ENCODE measurements at places on chromosomes 4 and X.

DNA sequence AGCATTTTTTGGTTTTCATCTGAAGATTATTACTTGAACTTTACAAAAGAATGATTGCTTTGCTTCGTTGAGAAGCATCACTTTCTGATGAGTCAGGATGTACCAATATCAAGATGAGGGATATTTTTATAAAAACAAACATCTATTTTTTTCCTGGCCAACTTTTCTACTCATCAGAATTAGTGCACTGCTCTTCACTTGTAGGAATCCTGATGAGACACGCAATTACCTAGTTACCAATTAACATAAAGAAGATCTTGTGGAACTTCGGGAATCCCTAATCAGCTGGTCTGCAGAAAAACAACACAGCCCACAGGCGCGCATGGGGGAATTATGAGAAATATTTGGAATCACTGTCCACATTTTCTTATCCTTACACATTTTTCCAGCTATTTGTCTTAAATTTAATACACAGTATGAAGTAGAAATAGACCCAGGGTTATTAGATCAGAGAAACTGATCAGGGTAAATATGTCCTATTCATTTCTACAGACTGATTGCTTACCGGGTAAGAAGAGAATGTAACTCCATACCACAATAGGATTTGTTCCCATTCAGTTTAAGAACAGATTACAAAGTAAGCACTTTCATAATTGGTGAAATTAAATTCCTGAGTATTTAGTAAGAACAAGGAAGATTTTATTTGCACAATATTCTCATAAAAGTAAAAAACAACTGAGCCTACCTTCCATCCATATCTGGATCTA lies 50.9 kb downstream of the MFAP3L start:
- DNase-seq: no peak

GRCh38 chrX:44343412-44344141 lies at the start of gene EFHC2:
TSS of gene EFHC2 (minus strand) at chrX:44343672. CDS start at chrX:44343588, 84 bp downstream.
- no peak for DNase-seq

- no peak for DNase-seq
Measured at GRCh38 chr4:174314770-174315169, 31.1 kb downstream of the CEP44 start.

GRCh38 chr4:156144961-156145360 lies 191.3 kb upstream of the CTSO start:
- no peak for DNase-seq

GRCh38 chr4:141058591-141059512 lies 74.4 kb downstream of the RNF150 start:
- DNase-seq: no peak

DNA sequence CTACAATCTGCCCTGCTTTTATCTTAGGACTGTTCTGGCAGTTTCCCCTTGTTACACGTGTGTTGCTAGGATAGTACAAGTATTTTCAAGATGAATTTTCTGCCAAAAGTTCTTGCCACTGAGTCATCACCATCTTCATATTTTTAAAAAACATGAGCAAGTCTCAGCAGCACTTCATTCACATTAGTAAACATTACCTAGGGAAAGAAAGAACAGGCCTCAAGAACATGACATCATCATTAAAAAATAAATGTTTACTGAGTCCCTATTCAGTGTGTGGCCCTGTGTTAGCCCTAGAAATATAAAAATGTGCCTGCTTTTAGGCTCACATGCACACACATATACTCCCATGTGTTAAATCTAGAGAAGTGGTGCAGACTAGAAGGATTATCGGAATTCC lies 18.7 kb upstream of the GPC3 start:
- no peak for DNase-seq

DNA sequence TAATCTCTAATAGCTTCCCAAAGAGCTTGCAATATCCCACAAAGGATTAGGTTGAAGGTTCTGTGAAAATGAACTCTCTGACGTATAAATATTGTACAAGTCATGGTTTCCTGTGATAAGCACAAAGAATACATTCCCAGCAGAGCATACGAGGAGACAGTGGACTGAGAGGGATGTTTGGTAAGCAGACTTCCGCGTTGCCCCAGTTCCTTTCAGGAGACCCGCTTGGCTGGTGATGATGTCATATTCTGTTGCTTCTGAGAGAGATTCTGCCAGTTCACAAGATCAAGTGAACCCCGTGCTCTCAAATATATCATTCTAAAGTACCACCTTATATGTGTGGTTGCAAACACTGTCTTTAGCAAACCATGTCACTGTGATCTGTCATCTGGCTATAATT lies 323.9 kb upstream of the CASK start:
- no peak for DNase-seq

GRCh38 chr4:85779165-85779564 lies 304.2 kb downstream of the ARHGAP24 start:
- DNase-seq: no peak

DNA sequence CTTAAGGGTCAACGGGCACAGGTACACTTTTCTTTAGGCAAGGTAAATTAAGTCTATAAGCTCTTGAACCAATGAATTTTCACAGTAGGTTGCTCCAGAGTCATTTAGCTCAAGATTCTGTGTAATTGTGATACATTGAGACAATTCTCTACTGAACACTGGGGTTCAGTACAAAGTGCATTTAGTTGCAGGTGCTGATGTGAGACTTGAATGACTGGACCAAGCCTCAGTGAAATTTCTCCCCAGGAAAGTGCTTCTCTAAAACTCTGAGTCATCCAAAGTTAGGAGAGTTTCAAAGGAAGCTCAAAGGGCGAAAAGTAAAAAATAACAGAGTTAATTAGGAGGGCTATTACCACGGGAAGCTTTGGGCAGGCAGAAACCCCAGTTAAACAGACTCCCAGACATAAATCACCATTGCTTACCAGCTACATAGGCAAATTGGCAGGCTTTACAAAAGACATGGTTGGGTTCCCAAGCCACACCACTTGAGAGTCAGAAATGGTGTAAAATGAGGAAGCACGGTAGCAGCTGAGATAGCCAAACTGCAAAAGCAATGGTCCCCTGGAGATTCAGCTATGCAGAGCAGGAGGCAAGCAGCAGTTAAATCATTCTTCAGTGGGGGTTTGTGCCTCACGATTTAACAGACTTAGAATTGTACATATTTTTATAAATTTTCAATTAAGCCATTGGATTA lies 202.6 kb downstream of the PCDH19 start:
- no peak for DNase-seq

DNA sequence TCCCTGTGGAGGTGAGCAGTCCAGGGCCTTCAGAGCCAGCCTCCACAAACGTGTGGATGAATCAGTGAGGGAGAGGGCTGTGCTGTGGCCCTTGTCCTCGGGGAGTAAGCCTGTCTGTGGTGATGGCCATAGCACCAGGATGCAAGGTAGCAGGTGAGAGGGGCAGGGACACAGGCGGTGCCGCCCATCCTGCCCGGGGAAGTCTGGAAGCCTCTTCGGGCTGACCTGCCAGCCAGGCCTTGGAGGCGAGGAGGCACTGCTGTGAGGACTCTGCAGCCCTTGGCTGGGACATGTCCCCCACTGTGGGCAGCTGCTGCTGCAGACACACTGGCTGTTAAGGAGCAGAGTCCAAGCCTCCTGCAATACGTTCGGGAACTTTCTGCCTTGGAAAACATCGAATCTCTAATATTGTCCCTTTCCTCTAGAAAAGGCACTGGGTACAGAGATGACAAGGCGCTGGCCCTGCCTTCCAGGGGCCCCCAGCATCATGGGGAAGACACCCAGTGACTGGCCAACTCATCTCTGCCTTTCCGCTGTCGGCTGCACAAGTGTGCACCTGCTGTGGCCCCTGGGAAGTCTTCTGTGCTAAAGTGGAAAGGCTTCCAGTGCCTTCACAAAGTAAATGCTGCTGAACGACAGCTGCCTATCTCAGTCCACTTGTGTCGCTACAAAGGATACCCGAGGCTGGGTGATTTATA lies 101.4 kb downstream of the ADRA2C start:
- DNase-seq: no peak

DNA sequence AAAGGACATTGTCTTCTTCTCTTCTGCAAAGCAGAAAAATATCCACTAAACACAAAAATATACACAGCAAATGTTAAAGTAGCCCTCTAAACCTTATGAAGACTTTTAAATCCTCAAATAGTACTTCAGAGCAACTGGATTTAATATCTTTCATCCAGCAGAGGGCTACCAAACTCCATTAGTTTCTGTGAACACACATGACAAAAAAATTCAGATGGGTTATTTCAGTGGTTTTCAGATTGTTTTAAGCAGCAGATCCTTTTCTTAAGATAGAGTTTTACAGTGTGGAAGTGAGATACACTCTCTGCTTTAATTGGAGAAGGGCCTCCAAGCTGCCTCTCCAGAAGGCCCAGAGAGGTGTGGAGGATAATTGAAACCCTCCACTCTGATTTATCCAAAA lies 56.7 kb downstream of the ANK2 start:
- DNase-seq: no peak

GRCh38 chrX:42837747-42838146 lies 59.8 kb upstream of the PPP1R2C start:
- DNase-seq: no peak

DNA sequence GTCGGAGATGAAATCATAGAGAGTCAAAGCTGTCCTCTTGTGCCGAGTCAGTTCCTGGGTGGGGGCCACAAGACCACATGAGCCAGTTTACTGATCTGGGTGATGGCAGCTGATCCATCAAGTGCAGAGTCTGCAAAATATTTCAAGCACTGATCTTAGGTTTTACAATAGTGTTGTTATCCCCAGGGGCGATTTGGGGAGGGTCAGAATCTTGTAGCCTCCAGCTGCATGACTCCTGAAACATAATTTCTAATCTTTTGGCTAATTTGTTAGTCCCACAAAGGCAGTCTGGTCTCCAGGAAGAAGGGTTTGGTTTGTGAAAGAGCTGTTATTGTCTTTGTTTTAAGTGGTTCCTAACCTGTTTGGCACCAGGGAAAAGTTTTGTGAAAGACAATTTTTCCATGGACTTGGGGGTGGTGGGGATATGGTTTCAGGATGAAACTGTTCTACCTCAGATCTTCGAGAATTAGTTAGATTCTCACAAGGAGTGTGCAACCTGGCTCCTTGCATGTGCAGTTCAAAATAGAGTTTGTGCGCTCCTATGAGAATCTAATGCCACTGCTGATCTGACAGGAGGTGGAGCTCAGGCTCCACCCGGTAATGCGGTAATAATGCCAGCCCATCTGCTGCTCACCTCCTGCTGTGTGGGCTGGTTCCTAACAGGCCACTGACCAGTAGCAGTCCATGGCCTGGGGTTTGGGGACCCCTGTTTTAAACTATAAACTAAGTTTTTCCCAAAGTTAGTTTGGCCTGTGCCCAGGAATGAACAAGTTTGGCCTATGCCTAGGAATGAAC lies 29.2 kb downstream of the METAP1 start:
- no peak for DNase-seq

GRCh38 chrX:47313056-47313455 lies 57.3 kb upstream of the ZNF157 start:
- no peak for DNase-seq

GRCh38 chrX:63658920-63659319 lies 126.1 kb downstream of the ARHGEF9 start:
- DNase-seq: no peak

- DNase-seq: no peak
Measured at GRCh38 chr4:665381-665750, 8.7 kb downstream of the ATP5ME start.

DNA sequence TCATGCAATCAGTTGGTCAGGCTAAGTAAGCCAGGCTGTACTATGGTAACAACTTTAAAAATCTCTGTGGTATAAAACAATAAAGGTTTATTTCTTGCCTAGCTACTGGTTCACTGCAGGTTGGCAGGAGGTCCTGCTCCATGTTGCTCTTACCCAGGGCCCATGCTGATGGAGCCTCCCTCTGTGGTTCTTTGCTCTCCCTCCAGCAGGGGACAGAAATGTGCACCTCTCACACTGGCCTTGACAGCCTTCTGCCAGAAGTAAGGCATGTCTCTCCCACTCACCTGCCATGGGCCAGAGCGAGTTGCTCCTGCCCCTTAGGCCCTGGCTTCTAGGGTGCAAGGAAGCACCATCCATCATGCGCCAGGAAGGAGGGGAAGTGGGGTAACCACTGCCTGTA lies 31.1 kb downstream of the CLDN22 start:
- DNase-seq: no peak

DNA sequence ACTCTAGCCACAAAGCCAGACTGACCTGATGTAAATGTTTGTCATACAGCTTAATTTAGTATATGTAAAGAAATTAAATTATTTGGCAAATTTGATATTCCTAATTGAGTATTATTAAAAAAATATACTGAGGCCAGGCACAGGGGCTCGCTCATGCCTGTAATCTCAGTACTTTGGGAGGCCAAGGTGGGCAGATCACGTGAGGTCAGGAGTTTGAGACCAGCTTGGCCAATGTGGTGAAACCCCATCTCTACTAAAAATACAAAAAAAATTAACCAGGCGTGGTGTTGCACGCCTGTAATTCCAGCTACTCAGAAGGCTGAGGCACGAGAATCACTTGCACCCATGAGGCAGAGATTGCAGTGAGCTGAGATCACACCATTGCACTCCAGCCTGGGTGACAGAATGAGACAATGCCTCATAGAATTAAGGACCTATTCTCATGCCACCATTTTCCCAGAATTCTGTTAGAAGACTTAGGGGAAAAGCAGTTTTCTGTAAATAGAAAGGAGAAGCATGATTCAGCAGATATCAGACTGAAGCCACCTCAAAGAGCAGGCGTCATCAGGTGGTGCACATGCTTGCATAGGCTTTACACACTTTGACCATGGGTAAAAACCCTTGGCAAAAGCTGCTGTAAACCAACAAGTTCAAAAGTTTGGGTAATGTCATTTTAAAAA lies 6.1 kb downstream of the UBQLN2 start:
- DNase-seq: no peak

GRCh38 chrX:121307449-121307848 lies 260.0 kb downstream of the GLUD2 start:
- DNase-seq: no peak

- no peak for DNase-seq
Measured at GRCh38 chr4:158788516-158788915, 19.7 kb downstream of the FNIP2 start.

DNA sequence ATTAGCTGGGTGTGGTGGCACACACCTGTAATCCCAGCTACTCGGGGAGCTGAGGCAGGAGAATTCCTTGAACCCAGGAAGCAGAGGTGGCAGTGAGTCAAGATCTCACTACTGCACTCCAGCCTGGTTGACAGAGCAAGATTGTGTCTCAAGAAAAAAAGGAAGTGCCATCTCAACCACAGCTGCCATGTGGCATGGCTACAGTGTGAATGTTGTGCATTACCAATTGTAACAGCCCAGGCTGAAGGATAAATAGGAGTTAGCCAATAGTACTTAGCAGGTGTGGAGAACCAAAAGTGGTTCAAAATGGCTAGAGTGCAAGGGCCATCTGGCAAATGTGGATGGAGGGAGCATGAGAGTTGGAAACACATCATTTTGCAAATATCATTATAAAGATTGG lies 28.9 kb downstream of the SLC25A5 start:
- no peak for DNase-seq
